ENCODE measurements at places on chromosomes 12 and 14.

DNA sequence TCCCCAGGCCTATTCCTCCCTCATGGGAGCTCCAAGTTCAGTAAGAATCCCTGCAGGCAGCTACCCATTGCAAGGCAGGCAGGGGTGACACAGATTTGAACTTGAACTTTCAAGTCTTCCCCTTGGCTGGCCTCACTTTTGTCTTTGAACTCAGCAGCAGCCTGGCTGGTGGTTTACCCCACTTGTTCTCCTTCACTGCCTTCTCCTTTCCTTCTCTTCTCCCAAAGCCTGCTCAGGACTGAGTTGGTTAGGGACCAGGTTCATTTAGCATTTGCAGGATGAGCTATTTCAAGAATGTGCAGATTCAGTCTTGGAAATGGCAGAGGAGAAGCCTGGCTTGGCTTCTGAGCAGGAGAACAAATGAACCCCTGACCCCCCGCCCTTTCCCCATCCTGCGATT lies 67.7 kb upstream of the TBX3 start:
- no peak for DNase-seq

DNA sequence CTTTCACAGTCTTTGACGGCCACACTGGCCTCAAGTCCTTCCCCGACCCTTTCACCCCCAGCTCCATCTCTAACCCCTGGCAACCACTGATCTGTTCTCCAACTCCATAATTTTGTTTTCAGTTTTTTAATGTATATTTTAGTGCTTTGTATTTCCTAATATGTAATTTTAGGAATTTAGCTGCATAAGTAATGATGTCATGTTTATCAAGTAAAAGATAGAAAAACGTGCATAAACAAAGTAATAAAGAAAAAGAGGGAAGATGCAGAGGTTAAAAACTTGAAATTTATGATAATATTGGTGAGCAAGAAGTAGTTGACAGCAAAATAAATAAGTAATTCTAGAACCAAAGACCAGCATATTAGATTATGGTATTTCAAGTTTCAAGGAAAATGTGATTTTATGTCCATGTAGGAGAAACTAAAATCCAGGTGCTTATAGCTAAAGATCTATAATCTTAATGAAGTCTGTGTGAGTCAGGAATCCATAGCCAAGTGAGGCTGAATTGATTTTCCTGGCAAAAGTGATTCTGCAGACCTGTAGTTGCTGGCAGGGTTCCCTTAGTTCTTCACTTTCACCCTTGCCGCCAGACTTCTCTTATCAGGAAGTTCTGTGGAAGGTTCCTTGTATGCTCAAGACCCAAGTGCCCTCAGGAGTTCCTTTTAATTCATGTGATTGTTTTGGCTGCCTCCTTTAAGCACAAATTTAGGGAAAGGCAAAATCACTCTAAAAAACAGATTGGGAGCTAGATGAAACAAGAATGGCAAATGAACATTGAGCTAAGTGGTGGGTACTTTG lies 24.4 kb downstream of the FBXW8 start:
- no peak for DNase-seq

GRCh38 chr12:117187421-117187820 lies 2.8 kb downstream of the FBXO21 start:
- DNase-seq, result no peak

DNA sequence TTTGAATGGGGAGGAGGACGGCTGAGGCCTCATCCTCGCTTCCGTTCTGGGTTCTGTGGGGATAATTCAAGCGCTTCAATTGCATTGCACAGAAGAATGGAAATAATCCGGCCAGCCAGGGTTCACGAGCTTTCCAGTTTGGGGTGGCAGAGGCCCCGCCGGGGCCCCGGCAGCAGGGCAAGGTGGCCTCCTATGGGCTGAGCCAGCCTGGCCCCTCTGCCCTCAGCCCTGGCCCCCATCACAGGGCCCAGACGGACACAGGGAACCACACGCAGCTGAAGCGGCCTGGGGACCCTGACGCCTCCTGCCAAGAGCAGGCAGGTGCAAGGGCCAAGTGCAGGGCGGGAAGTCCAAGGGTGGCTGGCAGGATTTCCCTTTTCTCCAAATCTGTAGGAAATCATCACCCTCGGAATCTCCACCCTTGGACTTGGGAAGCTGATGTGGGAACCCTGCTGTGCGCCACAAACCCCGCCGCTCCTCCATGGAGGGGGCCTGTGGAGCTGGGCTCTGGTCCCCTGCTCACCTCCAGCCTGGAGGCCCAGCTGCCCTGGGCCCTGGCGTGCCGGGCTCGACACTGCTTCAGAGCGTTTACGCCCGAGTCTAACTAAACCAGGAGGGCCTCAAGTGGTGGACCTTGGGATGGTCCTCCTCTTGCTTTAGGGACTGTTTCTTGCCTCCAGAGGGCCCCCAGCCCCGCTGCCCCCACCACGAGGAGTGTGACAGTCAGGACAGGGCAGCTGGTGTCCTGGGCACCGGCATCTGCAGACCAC lies 78.4 kb downstream of the MOK start:
- no peak for DNase-seq

- DNase-seq, result no peak
Observed at GRCh38 chr12:549476-550082, 89.8 kb downstream of the B4GALNT3 start.

- no peak for DNase-seq
Observed at GRCh38 chr12:118480235-118480634, 103.9 kb downstream of the SUDS3 start.

DNA sequence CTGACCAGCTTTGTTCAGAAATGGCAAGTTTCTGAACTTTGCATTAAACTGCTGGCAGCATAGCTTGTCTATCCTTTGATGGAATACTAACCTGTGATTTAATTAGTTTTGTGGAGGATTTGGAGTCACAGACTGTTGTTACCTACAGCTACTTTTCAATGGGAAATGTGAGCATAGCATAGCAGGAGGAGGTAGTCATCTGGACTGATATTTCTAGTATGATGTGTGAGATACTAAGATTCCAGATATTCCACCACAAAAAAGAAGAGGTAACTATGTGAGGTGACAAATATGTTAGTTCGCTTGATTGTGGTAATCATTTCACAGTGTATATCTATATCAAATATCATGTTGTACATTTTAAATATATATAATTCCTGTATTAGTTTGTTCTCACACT lies 833.0 kb downstream of the SLC6A15 start:
- no peak for DNase-seq

GRCh38 chr12:98883231-98883630 lies 238.1 kb downstream of the APAF1 start:
- no peak for DNase-seq

GRCh38 chr14:88683119-88683518 lies 109.6 kb downstream of the EML5 start:
- DNase-seq, result no peak

GRCh38 chr14:54564868-54565784 lies 1.8 kb upstream of the SAMD4A start:
- no peak for DNase-seq

- no peak for DNase-seq
Observed at GRCh38 chr12:22409377-22410164, 75.1 kb upstream of the ST8SIA1 start.
